ENCODE measurements at places on chromosomes 2 and 18. TPM values are rescaled to one million over a fixed set of nuclear protein-coding genes. Genes with fewer than 3 reads are reported as not detected.
A peak's percentile ranks its signal among the peaks of the same experiment; 100 is the strongest.

DNA sequence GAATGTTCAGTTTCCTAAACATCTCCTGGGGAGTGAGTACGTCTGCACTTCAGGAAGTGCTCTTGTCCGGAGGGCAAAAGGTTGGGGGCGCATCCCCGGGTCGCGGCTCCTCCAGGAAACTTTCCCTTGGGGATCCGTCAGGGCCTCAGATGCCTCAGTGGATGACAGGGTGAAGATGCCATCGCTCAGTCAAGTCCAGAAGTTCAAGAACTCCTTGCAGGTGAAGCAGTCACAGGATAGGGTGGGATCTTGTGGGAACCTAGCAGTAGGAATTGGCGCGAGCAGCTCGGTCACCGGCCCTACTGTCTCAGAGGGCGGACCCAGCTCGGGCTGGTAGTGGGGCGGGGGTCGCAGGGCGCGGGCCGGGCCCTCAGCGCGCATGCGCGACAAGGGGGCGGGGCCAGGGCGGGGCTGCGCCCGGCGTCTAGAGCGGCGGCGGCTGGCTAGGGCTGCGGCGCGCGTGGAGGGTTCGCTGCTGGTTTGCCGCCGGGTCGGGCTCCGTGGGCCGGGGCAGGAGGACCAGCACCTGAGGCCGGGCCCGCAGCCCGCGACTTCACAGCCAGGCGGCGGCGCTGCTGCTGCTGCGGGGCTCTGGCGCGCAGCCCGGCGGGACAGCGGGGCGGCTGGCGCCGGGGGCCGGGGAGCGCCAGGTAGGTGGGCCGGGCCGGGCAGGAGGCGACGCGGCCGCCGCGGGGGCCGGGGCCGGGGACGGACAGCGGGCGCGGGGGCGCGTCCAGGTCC is at the start of gene INPP4A:
TSS of gene INPP4A (plus strand) at position 423 of the 741 bp plus-strand sequence. CDS start 75,191 bp downstream, outside the sequence.
- peak; percentile 75 for ATAC-seq

GRCh38 chr2:113910967-113911678 is 21.2 kb downstream of the ACTR3 start:
- peak; percentile 17 for ATAC-seq

GRCh38 chr2:45477546-45477945 is 133.5 kb downstream of the SRBD1 start:
- no peak for ATAC-seq

GRCh38 chr2:95034818-95035217 is 9.3 kb downstream of the MAL start:
- ATAC-seq = peak; percentile 42

GRCh38 chr2:141384676-141385075 is 746.1 kb downstream of the LRP1B start:
- no peak for ATAC-seq

- no peak for ATAC-seq
Observed at GRCh38 chr18:24778810-24779418, 318.5 kb downstream of the HRH4 start.

Gene ORMDL1
- 69.4 TPM for total RNA-seq

GRCh38 chr2:101597347-101597944 is 100.1 kb upstream of the MAP4K4 start:
- no peak for ATAC-seq

GRCh38 chr2:7037340-7038333 is 120.4 kb downstream of the RNF144A start:
- peak; percentile 67 for ATAC-seq

DNA sequence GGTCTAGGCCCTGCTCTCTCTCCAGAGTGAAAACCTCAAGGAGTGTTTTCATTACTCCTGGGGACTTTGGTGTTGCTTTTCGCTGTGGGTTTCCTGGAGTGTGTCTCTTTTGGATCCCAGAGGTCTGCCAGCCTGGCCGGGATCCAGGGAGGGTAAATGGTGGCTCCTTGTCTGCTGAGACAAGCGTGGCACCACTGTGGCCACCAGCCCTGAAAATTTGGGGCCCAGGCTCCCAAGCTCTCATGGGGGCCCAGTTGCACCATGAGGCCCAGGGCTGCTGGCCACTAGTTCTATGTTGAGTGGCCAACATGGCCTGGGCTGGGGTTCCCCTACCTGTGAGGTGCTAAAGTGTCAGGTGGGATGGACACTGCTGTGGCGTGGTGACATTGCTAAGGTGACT is 144.8 kb downstream of the CTIF start:
- ATAC-seq = no peak

DNA sequence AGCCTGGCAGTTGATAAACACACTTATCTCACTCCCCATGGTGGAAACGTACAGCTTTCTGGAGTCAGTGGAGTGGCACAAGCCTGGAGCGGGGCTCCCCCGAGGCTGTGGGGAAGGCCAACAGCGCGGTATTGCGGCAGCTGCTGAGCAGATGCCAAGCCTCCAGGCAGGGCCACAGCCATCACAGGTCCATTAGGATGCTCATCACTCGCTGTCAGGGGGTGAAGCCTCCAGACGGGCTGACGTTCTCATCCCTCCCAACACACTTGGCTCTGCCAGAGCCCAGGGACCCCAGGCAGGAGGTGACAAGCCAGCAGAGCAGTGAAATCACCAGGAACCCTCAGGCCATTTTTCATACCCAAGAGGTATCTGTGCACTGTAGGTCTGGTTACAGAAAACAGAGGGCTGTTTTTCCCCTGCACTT is 529.2 kb upstream of the KLHL29 start:
- ATAC-seq = no peak

Gene LBH
- 38.9 TPM for total RNA-seq

DNA sequence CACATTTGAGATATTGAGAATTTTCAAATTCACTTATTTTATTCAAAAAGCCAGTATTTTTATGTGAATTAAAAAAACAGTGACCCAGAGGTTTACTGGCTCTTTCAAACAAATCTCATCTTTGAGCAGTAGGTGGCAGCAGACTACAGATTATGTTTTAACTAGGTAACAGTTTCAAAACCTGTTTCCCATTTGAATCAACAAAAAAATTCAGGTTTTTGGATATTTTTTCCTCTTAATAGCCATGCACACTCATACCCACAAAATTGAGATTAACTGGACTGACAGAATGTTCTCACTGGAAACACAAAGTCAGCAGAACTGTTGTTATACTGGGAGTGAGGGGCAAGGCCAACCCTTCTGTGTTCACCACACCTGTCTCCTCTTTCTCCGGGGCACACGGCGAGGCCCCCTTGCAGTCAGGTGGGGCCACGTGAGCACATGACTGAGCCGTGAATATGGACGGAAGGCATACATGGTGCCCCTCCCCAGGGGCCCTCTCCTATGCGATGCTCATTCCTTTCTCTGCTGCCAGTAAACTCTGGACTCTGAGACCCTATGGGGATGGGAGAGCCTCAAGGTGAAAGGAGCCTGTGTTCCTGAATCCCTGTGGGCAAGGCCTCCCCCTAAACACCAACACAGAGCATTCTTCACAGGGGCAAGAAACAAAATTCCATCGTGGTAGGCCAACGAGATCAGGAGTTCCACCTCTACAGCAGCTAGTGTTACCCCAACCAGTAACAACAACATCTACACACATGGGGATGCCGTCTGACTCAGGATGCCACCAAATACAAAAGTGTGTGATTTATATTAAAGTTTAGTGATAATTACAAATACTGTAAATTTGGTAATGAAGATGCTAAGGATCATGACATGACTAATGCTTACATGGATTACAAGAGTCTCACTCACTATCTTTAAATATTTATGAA is 80.4 kb downstream of the LPIN2 start:
- ATAC-seq = peak; percentile 49

GRCh38 chr2:165469417-165469816 is at the start of gene CSRNP3:
Gene CSRNP3 (plus strand): TSS chr2:165469698. CDS start chr2:165595066, 125,368 bp downstream.
- ATAC-seq = no peak

GRCh38 chr2:218028562-218029348 is 26.0 kb upstream of the TNS1 start:
- ATAC-seq = no peak

GRCh38 chr2:172931256-172931894 is 144.3 kb upstream of the MAP3K20 start:
- no peak for ATAC-seq

- no peak for ATAC-seq
Observed at GRCh38 chr2:53777134-53777533, 9.5 kb downstream of the CHAC2 start.

DNA sequence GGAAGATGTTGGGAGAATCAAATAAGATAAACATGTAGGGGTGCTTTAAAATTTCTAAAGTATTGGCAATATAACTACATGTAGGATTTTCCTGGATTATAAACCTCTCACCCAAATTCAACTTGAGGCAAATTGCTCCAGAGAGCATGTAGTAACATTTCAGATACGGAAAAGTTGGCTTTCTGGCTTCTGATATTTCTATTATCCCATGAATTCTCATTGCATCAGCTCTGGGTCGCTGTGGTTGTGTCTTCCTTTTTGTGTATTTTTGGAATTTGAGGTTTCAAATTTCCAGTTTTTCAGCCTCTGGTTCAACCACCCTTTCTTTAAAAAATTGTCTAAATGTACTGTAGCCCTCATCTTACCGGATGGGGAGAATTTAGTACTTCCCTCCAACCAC is 32.3 kb downstream of the TGIF1 start:
- ATAC-seq = no peak

Measured in activated T-helper 17 cell treated with anti-CD3 and anti-CD28 coated beads, Interleukin-2, amount 50 U/mL, for 72 hours (primary cell).